NCI-H1930 (cell line): ENCODE measurements at places on chromosomes 6 and 20.

GRCh38 chr6:140985679-140986275 is 1146.9 kb upstream of the GJE1 start:
- no peak for DNase-seq

DNA sequence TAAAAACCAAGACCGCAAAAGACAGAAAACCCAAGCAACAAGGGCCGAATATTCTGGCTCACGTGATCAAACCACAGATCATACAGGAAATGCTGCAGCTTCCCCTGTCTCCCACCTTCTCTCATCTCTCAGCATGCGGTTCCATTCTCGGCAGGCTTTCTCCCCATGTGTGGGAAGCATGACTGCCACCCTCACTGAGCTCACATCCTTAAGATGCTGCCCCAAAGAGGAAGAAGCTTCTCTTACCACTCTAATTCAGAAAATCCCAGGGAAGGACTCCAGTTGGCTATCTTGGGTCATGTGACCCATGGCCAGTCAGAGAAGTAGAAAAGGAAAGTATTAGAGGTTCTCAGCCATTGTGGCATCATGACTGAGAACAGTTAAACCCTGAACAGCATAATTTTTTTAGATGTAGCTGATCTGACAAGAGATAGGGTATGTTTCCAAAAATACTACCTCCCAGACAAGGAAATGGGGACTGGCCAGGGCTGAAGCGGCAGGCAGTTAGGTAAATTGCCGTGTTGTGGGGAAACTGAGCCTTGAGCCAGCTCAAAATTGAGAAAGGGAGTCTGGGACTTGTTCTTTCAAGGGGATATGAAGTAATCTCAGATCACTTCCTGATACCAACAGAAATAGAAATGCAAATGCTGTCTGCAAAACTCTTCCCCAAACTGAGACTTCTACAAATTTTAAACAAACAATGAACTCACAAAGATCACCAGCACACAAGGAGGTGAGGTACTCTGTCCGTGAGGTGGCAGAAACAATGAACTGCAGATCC is 37.1 kb upstream of the GRM4 start:
- no peak for DNase-seq

DNA sequence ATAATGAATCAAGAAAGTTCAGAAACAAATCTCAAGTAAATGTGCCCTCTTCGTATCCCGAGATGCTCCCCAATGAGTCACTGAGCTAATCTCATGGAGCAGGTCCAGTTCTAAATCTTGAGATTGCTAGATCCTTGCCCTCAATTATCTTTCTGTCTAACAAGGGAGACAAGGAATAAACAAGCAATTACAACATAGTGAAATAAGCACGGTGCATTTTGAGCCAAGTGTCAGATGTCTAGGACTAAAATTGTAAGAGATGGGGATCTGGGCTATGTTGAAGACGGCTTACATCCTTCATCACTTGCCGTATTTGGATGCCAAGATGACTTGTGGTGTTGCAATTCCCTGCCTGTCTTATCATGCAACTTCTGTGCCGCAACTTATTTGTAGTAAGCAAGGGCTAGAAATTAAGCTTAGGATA is 56.5 kb upstream of the ADGRF1 start:
- no peak for DNase-seq

DNA sequence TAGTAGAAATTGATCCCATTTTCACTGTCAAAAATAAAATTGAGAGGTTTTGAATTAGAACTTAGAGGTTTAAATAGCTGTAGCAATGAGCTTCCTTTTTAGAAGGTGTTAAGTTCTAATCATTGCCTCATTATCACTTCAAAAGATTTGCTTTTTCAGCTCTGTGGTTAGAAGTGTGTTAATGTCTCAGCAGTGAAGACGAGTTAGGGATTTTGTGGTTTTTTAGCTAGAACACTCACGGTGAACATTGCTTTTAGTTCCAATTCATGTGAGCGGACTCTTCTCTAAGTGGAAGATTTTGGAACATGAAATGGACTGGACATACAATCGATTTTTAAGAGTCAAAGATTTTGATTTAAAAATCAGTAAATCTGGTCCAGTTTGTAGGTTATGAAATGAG is 12.7 kb upstream of the IFNGR1 start:
- no peak for DNase-seq

DNA sequence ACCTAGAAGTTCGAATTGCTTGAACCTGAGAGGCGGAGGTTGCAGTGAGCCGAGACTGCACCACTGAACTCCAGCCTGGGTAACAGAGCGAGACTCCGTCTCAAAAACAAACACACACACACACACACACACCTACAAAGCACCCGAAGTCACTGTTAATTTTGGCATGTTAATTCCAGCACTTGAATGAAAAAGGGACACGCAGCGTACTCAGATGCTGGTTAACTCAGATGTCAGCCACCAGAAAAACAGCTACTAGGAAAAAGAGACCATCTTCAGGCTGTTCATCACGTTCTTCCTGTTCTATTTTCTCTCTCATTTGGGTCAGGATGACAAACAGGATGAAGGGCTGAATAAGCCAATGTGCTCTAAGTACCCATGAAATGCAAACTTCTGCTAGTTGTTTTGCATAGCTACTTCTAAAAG is 46.9 kb downstream of the BLOC1S5 start:
- no peak for DNase-seq

GRCh38 chr6:105488516-105489215 is 85.8 kb upstream of the PREP start:
- DNase-seq, result no peak

- no peak for DNase-seq
Measured at GRCh38 chr6:105872249-105872648, 213.9 kb upstream of the PRDM1 start.

DNA sequence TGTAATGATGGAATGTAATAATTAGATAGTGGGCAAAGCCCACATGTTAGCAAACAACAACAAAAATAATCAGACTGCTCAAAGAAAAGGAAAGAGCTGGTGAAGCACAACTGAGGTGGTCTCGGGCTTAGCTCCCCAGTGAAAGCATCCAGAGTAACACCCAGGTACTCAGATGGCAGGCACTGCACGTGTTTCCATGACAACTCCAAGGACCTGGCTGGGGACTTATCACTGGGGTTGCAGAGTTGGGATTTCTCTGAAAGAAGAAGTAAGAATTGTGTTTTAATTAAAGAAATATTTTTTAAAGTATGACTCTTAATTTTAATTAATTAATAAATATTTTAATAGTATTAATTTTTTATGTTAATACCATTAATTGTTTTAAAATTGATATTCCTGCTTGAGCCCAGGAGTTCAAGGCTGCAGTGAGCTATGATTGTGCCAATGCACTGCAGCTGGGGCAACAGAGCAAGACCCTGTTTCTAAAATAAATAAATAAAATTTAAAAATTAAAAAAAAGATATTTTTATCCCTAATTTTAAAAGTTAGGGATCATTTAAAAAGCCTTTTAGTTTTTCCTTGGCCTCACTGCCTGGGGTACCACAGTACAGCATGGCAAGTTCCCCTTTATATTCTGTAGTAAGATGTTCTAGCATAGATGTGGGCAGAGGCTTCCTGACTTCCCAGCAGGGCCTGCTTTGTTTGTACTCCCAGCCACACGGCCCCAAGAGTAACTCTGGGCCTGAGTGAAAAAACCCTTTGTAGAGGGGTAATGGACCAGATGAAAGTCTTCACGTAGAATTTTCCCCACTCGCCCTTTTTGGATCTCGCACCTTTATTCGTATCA is 42.2 kb upstream of the UST start:
- no peak for DNase-seq

- no peak for DNase-seq
Measured at GRCh38 chr20:7520361-7520760, 419.9 kb downstream of the HAO1 start.

GRCh38 chr20:52905241-52905994 is 66.7 kb upstream of the TSHZ2 start:
- no peak for DNase-seq

DNA sequence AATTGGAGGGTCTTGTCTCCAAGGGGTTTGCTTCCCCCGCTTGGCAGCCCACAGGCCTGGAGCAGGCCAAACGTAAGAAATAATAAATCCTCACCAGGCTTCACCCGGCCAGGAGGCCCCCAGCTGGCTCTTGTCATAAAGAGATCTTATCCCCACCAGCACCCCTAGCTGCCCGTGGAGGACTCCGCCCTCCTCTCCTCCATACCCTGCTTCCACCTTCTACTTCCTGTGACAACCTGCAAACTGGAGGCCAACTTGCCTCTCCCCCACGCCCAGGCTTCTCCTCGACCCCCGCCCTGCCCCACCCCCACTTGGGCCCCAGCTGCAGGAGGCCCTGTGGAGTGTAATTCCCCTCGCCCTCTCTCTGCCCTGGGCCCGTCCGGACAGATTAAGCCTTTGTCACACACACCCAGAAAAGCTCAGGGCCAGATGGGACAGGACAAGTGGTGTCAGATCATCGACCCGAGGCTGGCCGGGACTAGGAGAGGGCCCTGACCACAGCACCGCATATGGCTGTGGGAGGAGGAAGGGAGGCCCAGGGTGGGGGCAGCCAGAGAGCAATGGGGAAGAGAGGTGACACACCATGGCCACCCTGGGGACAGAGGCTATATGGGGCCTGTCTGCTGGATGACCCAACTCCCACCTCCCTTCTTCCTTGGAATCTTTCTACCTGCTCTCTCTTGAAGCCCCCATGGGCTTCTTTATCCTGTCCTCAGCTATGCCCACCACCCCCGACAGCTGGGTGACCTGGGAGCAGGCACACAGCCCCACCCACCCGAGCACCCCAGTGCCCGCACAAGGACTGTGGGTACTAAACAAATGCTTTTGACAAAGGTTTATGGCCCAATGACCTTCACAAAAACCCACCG is 3.9 kb downstream of the NOL4L start:
- DNase-seq, result no peak

- DNase-seq, result no peak
Measured at GRCh38 chr6:87200469-87201175, 45.3 kb downstream of the ZNF292 start.

- no peak for DNase-seq
Measured at GRCh38 chr20:40286975-40287531, 402.0 kb downstream of the MAFB start.

- DNase-seq, result no peak
Measured at GRCh38 chr20:33788351-33789049, 22.6 kb upstream of the CHMP4B start.

DNA sequence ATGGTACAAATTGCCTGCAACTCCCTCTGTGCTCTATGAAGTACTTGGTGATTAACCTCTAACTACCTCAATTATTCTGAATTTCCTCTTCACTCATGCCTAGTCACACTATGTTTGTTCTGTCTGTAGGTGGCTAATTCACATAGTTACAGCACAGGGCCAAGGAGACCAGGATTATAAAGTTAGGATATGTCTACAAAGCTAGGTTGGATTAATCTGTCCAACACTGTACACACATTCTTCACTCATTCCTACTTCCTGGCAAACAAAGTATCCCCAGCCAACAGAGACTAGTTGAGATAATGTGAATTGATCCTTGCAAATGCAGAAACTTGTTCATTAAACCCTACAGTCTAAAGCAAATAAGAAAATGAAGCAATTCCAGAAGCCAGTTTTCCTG is 269.8 kb downstream of the HACE1 start:
- DNase-seq, result no peak

GRCh38 chr6:30840935-30841643 is 43.2 kb upstream of the DDR1 start:
- DNase-seq, result no peak

DNA sequence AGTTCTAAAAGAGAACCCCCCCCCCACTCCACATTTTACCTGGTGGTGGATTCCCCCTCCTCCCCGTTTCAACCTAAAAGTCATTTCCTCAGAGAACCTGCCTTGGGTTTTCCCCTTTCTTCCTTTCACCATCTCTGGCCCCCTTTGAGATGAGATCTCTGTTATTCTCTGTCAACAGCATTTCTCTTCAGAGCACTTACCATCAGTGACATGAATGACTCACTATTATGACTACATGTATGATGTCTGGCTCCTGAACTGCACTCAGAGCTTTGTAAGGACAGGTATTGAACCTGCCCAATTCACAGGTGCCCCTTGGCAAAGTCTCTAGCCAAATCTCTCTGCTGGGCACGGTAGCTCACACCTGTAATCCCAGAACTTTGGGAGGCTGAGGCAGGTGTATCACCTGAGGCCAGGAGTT is 61.4 kb upstream of the JARID2 start:
- DNase-seq, result no peak

DNA sequence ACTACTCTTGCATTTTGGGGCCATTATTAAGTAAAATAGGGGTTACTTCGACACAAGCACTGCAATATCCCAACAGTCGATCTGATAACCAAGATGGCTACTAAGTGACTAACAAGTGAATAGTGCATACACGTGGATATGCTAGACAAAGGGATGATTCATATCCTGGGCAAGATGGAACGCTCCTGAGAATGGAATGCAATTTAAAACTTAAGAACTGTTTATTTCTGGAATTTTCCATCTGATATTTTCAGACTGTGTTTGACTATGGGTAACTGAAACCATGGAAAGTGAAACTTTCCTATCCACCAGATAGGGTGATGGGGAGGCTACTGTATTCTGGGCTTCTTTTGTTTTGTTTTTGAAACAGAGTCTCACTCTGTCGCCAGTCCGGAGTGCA is 66.5 kb downstream of the ILRUN start:
- DNase-seq, result no peak

DNA sequence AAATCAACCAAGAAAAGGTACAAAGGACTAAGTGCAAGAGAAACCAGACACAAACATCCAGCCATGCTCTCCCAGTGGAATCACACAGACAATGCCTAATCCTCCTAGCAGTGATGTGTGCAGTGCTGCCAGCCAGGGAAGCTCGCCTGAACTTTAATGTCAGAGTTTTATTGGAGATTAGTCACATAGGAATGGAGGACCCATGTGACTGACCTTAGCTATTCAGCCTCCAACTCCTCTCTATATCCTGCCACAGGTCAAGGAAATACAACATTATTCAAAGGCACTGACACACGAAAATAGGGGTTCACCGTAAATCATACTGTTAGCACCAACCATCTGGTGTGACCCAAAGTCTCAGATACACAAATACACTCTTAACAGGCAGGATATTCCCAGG is 684.6 kb downstream of the DOK5 start:
- no peak for DNase-seq

- DNase-seq, result no peak
Measured at GRCh38 chr20:31485450-31486339, 10.6 kb downstream of the REM1 start.

GRCh38 chr6:26024651-26025046 is 62.0 kb downstream of the TRIM38 start:
- no peak for DNase-seq

- no peak for DNase-seq
Measured at GRCh38 chr6:148671085-148671484, 75.7 kb upstream of the UST start.

GRCh38 chr20:23988561-23988960 is at the start of gene GGTLC1:
GGTLC1 (minus strand) TSS chr20:23988779; CDS start chr20:23986611, 2,168 bp downstream.
- no peak for DNase-seq

GRCh38 chr6:404685-405423 is 13.3 kb downstream of the IRF4 start:
- no peak for DNase-seq

DNA sequence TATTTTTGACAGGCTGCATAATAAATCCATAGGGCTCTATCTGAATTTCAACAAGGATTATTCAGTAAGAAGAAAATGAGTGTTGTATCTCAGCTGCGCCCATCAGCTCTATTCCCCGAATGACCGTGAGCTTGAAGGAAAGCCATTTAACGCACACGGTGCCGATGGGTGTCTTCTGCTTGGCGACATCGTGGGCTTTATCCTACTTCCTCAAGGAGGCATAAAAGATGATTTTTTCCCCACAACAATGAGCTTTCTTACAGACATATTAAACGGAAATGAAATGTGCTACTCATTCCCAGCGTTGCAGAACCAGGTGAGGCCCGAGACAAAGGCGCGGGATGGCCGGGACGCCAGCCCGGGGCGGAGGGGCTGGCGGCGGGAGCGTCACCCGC is 710 bp downstream of the DYNLT1 start:
- no peak for DNase-seq
